Karpas-422 (cell line): ENCODE measurements at places on chromosomes 12 and 14.

DNA sequence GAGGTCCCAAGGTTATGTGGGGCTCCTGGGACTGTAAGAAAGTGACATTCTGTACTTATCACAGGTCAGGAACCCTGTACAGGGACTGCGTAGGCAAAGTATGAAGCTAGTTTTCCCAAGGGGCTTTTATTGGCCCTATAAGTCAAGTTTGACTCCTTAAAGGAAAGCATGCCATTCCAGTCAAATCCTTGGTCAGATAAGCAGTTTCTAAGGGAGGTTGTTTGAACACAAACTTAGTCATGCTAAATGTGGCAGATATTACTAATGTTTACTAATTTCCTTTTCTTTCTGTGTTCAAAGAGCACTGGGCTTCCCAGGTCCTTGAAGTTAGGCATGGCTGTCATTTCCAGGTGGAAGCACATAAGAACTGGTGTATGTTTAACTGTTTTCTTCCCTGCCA lies 472.4 kb downstream of the ATP23 start:
- DNase-seq: no peak

DNA sequence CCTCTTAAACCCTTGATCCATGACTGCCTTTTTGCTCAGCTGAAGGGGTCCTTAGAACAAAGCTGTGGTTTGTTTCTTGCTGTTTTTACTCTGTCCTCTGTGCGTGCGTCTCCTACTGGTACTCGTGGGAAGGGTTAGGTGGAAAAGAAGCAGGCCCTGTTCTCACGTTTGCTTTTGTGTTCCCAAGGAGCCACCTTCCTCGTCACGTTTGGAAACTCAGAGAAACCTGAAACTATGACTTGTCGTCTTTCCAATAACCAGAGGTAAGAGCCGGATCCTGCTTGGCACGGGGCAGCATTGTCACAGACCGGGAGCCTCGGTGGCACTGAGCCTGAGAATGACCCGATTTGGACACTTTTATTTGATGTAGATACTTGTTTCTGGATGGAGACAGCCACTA lies 13.1 kb downstream of the ZFYVE21 start:
- DNase-seq: no peak

GRCh38 chr14:86654558-86655184 lies 1124.7 kb downstream of the FLRT2 start:
- DNase-seq: peak; percentile 87

DNA sequence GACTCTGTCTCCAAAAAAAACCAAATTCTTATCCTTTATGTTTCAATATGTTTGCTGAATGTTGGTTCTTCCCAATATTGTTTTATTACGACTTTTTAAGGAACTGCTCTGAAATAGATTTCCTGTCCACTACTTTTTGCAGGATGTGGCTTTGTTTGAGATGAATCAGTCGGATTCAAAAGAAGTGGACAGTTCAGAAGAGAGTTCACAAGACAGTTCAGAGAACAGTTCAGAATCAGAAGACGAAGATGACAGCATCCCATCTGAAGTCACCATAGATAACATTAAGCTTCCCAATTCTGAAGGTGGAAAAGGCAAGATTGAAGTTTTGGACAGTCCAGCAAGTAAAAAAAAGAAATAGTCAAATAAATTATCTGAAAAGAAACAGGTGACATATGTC lies 8.2 kb downstream of the NOPCHAP1 start:
- no peak for DNase-seq

DNA sequence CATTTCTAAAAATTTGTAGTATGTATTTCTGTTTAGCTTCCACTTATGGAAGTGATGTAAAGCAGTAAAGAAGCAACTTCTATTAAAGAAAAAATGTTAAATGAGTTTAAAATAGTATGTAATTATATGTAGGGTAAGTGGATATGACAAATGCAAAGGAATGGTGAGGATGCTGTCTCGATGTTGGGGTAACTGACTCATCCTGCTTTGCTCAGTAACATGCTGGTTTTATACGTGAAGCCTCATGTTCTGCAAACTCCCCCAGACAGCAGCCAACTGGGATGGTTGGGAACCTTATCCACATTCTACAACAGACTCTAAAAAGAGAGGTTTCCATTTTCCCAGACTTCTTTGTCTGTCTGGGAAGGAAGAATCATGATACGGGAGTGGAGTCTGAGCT lies 1006.4 kb upstream of the TMEM132C start:
- DNase-seq: no peak

- DNase-seq: no peak
Observed at GRCh38 chr14:30790827-30791226, 83.5 kb upstream of the COCH start.

DNA sequence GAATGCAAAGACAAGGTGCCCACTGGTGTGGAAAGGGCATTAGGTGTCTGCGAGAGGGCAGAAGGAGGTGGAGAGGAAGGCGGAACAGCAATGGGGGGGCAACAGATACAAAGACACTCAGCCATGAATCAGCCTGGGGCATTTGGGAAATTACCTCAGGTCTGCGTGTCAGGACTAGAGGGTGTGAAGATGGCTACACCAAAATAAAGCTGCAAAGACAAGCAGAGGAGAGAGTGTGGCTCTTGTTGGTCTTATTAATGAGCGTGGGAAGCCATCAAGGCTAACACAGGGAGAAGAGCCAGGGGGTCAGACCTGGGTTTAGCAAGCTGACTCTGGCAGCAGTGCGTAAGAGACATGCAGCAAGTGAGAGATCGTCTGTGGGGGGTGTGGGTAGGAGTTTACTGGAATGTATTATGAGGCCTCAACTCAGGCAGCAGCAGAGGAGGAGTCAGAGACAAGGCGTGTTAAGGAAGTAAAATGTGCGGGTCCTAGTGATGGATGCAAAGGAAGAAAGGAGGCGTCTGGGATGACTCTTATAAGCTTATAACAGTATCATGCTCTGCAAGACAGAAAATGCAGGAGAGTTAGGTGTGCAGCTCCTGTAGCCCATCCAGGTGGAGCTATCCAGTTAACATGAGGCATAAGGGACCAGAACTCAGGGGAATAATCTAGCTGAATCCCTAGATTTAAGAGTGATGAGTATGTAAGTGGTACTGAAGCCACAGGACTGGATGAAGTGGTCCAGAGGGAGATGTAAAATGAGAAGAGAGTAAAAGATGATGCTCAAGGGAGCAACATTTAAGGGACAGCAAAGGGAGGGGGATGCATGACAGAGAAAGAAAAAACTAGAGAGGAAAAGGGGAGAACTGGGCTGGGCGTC lies 50.4 kb downstream of the KCNK10 start:
- DNase-seq: no peak

- DNase-seq: no peak
Observed at GRCh38 chr14:30648471-30648870, 26.4 kb downstream of the SCFD1 start.

DNA sequence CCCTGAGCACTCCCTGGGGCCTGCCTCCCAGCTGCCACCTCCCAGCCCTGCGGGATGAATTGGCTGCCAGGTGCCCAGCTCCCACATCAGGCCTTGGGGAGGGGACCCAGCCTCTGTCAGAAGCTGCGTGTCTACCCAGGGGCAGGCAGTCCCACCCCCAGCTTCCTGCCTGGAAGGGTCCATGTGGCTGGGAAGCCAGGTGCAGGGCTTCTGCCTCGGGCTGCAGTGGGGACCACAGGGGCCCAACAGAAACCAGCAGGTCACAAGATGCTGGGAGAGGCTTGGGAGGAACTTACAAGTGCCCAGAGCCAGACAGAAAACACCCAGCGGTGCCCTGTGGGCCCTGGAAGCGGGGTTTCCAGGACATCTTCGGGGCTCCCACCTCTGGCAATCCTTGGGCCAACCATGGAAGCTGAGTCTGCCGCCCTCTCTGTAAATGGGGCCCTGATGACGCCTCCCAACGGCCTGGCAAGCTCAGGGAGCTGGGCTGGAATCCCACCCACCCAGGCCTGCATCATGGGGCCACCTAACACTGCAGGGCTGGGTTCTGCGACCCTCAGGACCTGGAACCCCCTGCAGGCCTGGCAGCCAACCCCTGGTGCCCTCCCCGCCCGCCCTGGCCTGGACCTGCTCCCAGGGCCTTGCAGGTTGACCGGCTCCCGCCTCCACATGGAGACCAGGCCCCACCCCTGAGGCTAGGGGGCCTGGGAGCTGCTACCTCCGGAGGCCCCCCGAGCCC lies 36.6 kb downstream of the CCNK start:
- DNase-seq: no peak

GRCh38 chr14:79587875-79588274 lies 623.4 kb downstream of the DIO2 start:
- DNase-seq: no peak

DNA sequence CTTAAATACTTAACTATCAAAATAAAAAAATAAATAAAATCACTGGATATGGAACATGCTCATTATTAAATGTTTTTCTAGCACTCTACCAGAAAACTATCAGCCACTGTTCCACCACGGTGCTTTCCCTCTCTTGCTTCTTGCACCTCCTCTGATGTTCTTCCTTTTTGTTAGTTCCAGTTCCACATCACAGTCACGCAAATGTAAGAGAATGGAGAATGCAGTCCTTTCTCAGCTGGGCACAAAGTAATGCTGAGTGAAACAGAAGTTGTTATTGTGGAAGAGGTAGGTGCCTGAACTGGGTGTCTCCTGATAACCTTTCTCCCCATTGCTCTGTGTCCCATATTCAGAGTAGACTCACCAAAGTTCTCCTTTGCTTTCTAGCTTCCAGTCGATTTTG lies 1116.9 kb upstream of the TMEM132C start:
- no peak for DNase-seq

- DNase-seq: no peak
Observed at GRCh38 chr12:12741660-12742059, 24.5 kb downstream of the CDKN1B start.

DNA sequence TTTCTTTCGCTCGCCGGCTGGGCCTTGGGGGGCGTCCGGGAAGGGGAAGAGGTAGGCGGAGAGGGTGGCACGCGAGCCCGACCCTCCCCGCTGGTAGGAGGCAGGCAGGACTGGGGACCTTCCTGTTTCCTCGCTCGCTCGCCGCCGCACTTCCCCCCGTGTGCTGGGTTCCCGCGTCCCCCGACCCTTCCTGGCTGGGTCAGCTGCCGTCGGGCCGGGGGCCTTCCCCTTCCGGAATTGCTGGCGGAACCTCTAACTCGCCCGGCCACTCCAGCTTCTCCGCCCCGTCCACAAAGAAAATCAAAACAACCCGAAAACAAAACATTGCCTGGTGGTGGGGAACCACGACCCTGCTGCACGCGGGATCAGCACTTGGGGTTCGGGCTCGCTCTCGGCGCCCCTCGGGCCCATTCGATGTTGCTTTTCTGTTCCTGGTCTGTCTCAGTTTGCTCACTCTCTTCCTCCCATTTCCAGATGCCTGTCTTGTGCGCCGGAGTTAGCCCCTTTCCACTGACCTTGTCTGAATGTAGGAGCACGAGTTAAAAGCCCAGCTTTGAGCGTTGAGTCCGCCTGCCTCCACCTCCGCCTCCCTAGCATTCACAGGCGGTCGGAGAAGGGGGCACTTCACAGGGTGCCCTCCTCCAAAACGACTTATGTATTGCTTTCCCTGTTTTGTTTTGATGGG lies 581 bp downstream of the PAPOLA start:
- peak; percentile 89 for DNase-seq

- DNase-seq: no peak
Observed at GRCh38 chr14:105028251-105028927, 7.5 kb upstream of the CDCA4 start.

GRCh38 chr14:61335049-61335448 lies 13.7 kb downstream of the PRKCH start:
- no peak for DNase-seq

DNA sequence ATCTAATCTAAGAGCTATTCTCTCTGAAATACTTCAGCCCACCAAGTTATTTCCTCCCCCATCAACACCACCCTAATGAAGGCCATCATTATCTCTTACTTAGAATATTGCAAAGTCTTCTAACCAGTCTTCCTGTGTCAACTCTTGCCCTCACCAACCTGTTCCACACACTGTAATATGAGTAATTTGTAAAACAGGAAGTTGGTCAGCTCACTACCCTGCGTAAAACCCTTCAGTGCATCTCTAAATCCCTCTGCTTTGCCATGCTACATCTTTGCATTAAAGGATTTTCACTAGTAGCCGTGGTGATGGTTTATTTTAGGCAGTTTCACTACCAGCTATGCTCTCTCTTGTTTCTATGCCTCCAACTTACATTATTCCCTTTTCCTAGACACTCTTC lies 70.0 kb downstream of the KIF21A start:
- DNase-seq: no peak

GRCh38 chr12:108043286-108043685 lies 85.8 kb upstream of the WSCD2 start:
- no peak for DNase-seq

DNA sequence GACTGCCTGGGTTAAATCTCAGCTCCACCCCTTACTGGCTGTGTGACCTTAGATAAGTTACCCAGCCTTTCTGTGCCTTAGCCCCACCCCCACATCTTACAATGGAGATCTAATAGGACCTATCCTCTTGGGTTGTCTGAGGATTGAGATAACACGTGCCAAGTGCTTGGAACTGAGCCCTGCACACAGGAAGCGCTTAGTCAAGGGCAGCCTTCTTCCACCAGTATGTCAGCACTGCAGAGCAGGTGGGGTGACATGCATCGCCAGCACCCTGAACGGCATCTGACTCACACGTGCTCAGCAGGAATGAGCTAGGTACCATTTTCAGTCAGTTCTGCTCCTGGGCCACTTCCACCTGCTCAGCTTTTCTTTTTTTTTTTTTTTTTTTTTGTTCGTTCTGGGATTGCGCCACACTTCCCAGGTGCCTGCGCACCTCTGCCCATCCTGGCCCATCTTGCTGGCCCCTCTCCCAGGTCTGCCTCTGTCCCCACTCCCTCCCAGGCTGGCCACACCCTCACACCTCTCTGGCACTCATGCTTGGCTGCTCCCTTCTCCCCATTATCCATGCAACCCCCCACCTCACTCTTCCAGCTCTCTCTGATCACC lies 19.6 kb downstream of the LGMN start:
- DNase-seq: no peak

DNA sequence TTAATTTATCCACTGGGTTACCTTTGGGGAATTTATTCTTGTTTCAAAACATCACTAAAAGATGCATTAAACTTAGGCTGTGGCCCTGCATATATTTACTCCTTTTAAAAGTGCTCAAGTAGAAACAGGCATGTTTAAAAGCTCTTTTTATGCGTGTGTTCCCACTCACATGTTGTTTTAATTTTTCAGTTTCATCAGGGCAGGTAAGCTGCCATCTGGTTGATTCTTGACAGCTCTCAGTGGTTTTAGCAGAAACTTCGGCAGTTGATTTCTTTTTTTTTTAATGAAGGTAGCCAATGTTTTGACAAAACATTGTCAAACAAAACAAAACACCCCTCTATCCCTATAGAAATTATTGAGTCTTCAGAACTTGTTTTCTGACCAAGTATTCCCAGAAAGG lies 89.6 kb upstream of the LGR5 start:
- no peak for DNase-seq

- DNase-seq: no peak
Observed at GRCh38 chr14:95062946-95063345, 94.4 kb downstream of the DICER1 start.

- no peak for DNase-seq
Observed at GRCh38 chr14:49909016-49909415, 16.1 kb downstream of the ARF6 start.

GRCh38 chr12:46304070-46304469 lies 35.2 kb upstream of the SLC38A1 start:
- DNase-seq: no peak

GRCh38 chr12:29043069-29043468 lies 106.0 kb upstream of the FAR2 start:
- no peak for DNase-seq
